ENCODE measurements at places on chromosomes 1 and 21.

DNA sequence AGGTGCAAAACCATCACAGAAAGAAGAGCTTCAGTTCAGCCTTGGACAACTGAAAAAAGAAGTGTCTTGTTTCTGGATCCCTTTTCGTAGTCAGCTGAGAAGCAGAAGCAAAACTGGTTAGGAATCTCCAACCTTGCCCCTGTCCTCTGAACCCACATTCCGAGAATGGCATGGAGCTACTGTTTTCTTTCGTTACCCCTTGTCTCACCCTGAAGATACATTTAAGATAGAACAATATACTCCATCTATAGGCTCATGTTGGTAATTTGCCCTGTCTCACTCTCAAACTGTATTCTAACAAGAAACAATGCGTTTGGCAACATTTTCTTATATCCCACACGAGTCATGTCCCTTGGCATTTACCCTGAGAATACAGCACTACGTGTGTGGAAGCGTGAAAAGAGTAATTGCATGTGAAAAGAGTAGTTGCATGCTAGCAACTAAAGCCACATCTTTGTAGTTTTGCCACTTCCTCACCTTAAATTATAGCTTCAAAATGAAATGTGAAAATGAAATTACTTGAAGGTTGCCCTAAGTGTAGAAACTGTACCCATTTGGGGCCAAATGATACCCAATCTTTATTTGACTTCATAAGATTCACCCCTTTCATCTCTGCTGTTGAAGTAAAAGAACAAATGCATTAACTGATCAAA, 5.3 kb downstream of the SLAMF7 start:
- no peak for DNase-seq

DNA sequence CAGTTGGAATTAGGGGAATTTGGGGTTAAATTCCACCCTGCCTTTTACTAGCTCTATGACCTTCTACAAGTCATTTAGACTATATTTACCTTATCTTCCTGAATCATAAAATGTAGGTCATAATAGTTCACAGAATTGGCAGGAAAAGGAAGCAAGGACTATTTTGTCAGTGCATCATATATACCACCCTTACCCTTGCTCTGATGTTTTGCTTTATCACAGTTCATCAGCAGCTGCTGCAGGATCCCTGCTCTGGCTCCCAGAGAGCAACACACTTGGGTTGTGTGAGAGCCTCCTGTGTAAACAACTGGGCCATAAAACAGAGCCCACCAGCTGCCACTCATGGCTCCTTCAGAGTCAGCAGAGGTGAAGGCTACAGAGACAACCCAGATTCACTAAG, 631.6 kb upstream of the CAMK1G start:
- DNase-seq: no peak

DNA sequence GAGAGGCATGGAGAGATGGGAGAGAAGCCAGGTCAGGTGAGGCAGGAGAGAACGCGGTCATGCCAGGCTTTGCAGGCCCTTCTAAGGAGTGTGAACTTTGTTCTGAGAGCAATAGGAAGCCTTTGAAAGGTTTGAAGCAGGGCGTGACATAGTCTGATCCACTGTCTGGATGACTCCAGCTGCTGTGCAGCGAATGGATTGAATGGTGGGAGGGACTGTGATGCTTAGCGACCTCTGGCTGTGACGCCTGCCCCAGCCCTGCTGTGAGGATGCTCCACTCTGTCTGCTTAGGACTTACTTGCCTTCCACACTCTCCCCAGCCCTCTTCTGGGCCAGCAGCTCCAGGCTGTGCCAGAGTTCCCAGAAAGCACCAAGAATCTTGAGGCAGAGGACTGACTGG, 41.8 kb upstream of the POU3F1 start:
- no peak for DNase-seq

GRCh38 chr1:202967684-202968281, 726 bp upstream of the CYB5R1 start:
- no peak for DNase-seq

- DNase-seq: peak; percentile 70
Observed at GRCh38 chr1:9249534-9250410, 15.2 kb downstream of the H6PD start.

DNA sequence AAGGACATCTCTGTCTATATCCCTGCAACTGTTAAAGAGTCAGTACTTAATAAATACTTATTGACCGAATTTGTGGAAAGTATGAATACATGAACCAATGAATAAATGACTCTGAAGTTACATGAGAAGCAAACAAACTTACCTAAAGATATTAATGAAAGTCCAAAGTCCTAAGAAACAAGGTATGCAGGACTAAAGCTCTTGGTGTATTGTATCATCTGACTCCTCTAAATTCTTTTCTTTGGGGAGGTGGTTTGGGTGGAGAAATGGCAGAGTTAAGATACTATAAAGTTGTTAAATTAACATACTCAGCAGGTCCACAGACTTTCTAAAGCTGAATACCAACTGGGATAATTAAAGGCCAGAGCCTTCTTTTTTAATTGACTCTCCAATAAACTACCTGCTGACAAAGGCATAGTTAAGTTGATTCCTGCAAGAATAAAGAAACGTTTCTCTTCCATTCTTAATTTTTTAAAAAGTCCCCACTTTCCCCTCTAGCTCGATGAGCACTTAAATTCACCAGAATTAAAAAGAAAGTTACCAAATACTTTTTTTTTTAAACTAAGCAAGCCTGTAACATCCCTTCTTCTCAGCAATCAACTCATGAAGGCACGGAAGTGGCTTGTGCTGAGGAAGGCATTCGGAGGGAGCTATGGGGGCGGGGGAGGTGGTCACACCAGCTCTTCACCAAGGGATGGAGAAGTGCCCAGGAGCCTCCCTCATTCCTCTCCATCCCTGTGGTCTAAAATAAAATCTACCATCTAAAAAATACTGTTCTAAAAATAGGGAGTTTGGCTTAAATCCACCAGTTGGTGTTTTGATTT, 61.1 kb downstream of the GADD45A start:
- no peak for DNase-seq
